ENCODE measurements at places on chromosomes 6 and 20. TPM values are rescaled to one million over a fixed set of nuclear protein-coding genes. Genes with fewer than 3 reads are reported as not detected.

GRCh38 chr6:132683543-132683942 is 24.6 kb upstream of the TAAR1 start:
- no peaks in the 10 kb centered on the region for H3K4me1 ChIP-seq
- no peaks in the 10 kb centered on the region for H3K27me3 ChIP-seq
- no peak overlapping the region for H3K4me3 ChIP-seq
- no peaks in the 10 kb centered on the region for H3K36me3 ChIP-seq

The PHACTR3 gene
- total RNA-seq: 0.59 TPM

GRCh38 chr6:43628393-43629103 is 516 bp downstream of the GTPBP2 start:
- H3K4me1 ChIP-seq: peaks cover 5% of the 10 kb centered on the region
- DNase-seq: peak; percentile 63
- no peaks in the 10 kb centered on the region for H3K36me3 ChIP-seq
- H3K27ac ChIP-seq: peak overlapping the region; percentile 95
- peak overlapping the region; percentile 96 for H3K4me3 ChIP-seq
- H3K27me3 ChIP-seq: no peaks in the 10 kb centered on the region

The SOX18 gene
- 16.7 TPM for total RNA-seq

The ITPA gene
- total RNA-seq: 6.9 TPM

All from uterus (tissue), 4 donors.